DMS153 (cell line): ENCODE measurements at places on chromosomes 3 and 15.

GRCh38 chr3:55064164-55064563, 136.3 kb upstream of the LRTM1 start:
- no peak for DNase-seq

GRCh38 chr3:82261637-82262036, 500.2 kb upstream of the GBE1 start:
- no peak for DNase-seq

GRCh38 chr15:23437146-23437545, 9.9 kb downstream of the GOLGA6L2 start:
- DNase-seq = no peak

DNA sequence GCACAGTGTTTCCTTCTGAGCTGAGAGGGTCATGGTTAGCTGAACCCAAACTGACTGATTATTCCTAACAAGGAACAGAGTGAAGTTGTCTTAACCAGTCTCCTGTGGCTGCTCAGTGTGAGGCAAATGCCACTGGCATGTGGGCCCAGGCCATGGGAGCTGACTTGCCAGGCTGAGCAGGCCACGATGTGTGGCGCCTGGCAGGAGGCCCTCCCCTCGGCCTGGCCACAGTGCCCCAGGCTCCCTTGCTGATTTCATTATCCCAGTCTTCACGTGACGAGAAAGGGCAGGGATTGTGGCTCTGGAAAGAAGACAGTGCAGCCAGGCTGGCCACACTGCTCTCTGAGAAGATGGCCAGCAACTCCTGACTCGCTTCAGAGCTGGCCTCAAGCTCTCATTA, 58.8 kb downstream of the SLCO2A1 start:
- no peak for DNase-seq

DNA sequence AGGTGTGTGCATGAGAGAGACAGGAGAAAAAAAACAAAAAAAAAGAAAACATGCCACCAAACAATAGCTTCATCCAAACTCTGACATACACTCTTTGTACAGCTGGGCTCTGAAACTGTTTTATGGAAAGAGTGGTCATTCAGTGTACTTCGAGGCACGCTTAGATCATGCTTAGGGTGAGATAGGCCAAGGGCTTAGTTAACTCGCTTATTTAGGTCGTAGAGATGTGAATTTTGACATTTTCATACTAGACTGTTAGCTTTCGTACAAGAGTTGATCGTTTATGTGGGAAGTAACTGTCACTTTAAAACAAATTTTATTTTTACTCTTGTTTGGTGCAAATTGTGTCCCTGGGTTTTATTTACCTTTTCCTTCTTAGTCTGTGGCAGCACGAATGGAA, 166.4 kb downstream of the GHSR start:
- no peak for DNase-seq

- no peak for DNase-seq
Observed at GRCh38 chr3:128322030-128323022, 144.4 kb downstream of the DNAJB8 start.

DNA sequence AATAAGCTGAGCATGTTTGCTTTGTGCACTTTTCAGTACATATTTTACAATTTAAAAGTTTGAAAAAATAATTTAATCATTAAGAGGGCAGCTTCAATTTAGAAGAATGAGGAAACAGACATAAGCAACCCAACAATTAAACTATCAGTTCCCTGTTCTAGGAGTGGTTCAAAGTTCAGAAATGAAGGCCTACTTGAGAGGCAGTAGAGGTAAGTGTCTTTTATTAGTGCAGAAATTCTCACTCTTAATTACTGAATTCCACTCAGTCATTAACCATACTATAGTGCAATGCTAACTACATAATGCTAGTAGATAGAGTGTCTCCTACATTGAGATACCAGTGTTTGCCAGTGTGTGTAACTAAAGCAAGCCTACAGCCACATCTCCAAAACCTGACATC, 73.1 kb downstream of the TNIK start:
- no peak for DNase-seq

DNA sequence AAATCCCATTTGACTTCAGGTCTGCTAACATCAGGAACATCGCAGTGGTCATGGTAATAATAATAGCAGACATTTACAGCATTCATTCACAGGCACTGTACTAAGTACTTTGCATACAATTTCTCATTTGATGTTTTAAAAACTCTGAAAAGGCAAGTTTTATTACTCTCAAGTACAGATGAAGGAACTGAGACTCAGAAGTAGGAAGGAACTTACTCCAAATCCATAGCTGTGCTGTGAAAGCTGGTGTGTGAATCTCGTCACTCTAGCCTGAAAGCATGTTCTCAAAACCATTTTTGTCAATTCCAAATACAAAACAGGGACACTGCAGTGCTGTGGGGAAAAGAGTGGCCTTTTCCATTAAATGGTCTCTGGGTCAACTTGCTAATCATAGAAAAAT, 179.9 kb downstream of the FAM43A start:
- no peak for DNase-seq

- DNase-seq = no peak
Observed at GRCh38 chr3:126423191-126424038, 28.7 kb downstream of the CFAP100 start.

DNA sequence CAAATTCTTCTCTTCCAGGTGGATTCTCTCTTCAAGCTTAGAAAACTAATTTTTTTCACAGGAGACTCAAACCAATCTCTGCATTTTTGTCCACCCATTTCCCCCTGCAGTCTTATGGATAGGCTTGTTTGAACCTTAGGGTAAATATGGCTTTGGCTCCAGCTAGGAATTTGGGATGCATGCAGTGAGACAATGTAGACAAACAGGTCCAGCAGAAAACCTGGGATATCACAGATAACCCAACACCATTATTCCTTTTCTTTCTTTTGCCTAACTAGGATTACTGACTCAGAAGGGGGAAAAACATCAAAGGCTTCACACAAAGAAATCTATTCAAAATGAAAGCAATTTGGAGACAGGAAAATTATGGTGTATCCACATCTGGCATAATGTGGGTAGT, 11.2 kb upstream of the SEMA5B start:
- DNase-seq = no peak

DNA sequence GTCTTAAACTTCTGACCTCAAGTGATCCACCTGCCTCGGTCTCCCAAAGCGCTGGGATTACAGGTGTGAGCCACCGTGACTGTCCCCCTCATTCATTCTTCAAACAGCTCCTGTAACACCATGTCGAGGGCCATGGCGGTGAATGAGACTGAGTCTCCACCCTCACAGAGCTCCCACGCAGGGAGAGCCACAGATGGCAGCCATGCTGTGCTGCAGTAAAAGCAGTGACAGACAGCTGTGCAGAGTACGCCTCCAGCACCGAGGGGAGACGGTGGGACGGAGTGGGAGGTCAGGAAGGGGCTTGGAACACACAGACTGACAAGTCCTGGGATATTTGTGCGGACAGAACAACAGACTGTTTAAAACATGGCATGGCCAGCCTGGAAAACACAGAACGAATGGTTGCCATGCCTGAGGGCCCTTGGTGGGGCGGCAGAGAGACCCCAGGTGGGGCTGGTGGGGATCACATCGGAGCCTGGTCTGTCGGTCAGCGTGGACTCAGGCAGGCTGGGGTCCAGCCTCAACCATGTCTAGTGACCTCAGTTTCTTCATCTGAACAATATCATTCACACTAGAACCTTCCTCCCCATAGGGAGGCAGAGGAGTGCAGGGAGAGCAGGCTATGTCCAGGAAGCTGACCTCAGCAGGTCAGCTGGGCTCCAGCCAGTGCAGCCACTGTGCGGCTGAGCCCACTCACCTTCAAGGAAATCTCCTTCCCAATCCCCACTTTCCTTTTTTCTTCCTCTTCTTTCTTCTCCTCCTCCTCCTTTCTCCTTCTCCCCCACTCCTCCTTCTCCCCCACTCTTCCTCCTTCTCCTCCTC, 20.6 kb upstream of the LCTL start:
- DNase-seq = no peak

DNA sequence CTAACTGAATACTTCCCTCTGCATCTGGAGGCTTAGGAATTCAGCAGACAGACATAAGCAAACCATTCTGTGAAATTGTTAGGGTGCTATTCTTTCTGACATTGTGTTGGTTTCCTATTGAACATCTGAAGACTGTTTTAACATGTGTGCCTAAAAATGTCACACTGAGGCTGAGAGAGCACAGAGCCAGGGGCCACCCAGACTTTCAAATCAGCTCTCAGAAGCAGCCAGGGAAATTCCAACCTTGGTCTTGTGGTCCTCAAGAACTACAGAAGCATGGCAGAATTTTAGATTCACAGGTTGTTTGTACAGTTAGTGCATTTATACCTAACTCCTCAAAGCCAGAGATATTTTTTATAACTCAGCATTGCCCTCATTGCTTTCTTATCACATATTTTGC, 929.2 kb upstream of the CFAP20DC start:
- DNase-seq = no peak

DNA sequence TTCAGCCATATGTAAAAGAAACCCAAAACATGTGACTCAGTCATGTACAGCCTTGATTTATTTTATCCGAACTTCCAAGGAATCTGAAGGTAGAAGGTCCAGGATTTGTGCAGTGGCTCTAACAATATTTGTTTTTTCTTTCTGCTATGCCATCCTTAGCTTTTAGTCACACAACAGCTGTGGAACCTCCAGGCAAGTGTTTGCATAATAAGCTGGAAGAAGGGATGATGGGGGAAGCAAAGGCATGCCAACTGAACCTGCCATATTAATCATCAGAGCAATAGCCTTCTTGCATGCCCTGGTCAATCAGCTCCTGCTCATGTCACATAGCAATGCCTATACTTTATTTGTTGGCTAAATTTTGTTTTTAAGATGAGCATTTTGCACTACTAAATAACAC, 444.7 kb upstream of the ARPP21 start:
- DNase-seq = no peak

- DNase-seq = no peak
Observed at GRCh38 chr3:56269755-56270535, 198.3 kb downstream of the ERC2 start.

DNA sequence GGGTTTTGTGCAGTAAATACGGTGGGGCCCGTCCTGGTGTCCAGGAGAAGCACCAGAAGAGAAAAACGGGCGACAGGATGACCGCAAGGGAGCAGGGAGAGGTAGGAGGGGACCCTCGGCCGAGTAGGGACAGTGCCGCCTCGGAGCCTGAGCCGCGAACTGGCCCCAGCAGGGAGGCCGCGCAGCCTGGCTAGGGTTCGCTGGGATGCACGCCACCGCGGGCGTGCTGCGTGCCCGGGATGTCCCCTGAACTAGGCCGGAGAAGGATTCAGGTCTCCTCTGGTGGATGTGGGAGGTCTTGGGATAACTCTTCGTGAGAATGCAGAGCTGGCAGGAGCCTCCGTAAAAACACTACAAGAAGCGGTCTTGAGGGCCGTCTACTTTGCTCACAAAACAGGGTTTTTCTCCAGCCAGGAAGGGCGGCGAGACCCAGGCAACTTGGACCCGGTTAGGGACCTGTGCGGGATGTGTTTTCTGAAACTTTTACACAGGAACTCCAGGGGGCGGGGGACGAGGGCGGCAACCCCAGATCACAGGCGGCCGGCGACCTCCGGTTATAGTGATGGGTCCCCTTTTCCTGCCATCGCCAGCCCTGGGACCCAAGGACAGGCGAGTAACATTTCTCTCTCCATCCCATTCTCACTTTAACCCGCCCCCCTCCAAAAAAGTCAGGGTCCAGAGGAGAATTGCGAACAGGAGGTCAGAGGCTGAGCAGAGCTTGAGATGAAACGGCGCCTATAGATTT, 35.5 kb downstream of the NR2F2 start:
- no peak for DNase-seq

DNA sequence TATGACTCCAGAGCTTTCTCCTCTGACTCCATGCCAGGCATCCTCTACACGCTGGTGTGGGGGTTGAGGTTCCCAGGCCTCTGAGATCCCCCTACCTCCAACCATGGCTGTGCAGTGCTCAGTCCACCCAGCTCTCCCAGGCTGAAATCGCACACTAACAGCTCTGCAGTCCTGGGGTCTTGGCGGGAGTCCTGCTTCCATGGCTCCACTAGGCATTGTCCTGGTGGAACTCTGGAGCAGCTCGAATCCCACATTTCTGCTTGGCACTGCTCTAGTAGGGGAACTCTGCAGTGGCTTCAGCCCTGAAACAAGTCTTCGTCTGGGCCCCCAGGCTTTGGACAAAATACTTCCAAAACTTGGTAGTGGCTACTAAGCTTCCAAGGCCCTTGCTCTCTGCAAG, 50.7 kb downstream of the ROPN1B start:
- no peak for DNase-seq

- no peak for DNase-seq
Observed at GRCh38 chr3:194685065-194685717, 492 bp upstream of the FAM43A start.

- DNase-seq = peak; percentile 31
Observed at GRCh38 chr3:122322095-122323075, 2.7 kb upstream of the CSTA start.

DNA sequence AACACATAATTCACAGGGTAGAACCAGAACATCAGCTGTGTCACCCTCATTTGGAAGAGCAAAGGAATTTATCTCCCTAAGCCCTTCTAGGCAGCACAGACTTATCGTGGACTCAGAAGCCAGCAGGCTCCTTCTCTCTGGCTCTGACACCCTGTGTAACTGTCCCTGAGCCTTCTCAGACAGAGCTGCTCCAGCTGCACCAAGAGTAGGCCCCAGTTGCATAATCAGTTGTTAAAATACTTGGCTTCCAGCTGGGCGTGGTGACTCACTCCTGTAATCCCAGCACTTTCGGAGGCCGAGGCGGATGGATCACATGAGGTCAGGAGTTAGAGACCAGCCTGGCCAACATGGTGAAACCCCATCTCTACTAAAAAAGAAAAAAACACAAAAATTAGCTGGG, 49.4 kb upstream of the ACVR2B start:
- no peak for DNase-seq

DNA sequence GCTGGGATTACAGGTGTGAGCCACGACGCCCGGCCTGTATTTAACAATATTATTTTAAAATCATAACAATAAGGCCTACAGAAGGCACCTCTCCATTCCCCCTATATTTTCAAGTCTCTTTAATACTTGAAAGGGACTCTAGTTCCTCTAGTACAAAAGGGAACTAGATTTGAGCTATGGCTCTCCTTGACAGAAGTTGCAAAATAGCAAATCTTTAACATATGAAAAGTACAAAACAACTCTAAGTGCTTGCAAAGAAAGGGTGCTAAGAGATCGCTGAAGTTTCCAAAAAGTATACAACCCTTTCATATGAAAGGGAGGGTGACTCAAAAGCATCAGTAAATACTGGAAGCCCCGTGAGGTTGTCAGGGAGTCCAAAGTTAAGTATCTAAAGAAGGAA, 23.8 kb downstream of the AP3S2 start:
- DNase-seq = no peak

DNA sequence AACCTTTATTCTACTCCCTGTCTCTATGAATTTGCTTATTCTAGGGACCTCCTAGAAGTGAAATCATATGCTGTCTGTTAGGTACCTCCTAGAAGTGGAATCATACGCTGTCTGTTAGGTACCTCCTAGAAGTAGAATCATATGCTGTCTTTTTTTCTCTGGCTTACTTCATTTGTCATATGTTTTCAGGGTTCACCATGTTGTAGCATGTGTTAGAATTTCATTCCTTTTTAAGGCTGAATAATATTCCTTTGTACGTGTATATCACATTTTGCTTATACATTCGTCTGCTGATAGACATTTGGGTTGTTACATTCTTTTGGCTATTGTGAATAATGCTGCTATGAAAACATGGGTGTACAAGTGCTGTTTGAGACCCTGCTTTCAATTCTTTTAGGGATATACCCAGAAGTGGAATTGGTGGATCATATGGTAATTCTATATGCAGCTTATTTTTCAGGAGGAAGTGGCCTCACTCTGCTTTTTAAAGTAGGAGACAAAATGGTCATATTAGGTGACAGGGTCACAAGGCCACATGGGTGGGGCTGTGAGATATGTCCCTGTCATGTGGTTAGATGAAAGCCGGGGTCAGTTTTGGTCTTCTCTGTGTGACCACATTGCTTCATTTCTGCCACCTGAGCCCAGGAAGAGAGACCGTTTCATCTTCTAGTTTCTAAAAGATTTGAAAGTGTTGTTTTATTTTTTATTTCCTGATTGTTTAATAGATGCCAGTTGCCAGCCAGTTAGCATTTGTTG, 76.7 kb downstream of the FLNB start:
- DNase-seq = no peak
